Activated naive CD8-positive, alpha-beta T cell treated with anti-CD3 and anti-CD28 coated beads for 36 hours (primary cell): ENCODE measurements at places on chromosomes 4 and X.

DNA sequence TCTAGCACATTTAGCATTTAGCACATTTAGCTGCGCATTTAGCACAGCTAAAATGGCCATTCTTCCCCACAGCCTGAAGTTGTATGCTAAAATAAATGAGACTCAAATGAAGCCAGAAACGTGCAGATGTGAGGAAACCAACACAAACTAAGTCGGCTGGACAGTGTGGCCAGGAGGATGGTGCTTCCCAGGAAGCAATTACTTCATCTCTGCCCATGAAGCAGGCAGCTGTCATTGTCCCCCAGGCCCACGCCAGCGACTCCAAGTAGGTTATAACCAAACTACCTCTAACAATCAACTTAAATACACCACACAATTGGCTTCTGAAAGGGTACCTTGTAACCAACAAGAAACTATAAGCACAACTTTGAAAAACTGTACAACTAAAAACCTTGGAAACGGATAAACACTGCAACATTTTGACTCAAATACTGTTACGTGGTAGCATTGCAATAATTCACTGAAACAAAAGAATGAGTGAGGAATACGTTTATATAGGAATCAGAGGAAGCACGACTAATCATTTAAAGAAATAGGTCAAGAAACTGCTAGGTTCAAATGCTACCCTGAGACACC, 39.2 kb downstream of the AFAP1 start:
- DNase-seq: no peak

DNA sequence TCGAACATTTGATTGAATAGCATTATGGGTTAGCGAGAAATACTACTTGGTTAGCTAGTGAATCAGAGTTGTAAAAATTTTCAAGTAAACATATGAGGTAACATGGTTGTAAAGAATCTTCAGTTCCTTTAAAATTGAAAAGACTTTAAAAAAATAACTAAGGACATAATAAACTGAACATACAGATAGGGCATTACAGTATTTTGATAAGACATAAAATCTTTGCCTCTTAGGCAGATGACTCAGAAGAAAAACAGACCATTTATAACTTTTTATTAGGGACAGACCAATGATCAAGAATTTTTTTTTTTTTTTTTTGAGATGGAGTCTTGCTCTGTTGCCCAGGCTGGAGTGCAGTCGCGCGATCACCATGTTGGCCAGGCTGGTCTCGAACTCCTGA, 43.1 kb downstream of the PNMA5 start:
- no peak for DNase-seq

GRCh38 chr4:72665171-72665968, 96.3 kb upstream of the ADAMTS3 start:
- no peak for DNase-seq

DNA sequence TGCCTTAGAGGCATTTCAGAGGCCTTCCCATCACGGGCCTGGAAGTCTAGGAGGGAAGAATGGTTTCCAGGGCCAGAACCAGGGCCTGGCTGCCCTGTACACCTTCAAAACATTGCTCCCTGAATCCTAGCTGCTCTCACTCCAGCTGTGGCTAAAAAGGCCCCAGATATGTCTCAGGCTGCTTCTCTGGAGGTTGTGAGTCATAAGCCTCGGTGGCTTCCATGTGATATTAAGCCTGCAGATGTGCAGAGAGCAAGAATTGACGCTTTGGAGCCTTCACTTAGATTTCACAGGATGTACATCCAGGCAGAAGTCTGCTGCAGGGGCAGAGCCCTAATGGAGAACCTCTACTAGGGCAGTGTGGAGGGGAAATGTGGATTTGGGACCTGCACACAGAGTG, 502.5 kb downstream of the GRXCR1 start:
- DNase-seq: no peak

GRCh38 chr4:66853845-66854244, 691.5 kb downstream of the CENPC start:
- no peak for DNase-seq

- DNase-seq: no peak
Observed at GRCh38 chrX:132369617-132370326, 119.1 kb downstream of the MBNL3 start.

DNA sequence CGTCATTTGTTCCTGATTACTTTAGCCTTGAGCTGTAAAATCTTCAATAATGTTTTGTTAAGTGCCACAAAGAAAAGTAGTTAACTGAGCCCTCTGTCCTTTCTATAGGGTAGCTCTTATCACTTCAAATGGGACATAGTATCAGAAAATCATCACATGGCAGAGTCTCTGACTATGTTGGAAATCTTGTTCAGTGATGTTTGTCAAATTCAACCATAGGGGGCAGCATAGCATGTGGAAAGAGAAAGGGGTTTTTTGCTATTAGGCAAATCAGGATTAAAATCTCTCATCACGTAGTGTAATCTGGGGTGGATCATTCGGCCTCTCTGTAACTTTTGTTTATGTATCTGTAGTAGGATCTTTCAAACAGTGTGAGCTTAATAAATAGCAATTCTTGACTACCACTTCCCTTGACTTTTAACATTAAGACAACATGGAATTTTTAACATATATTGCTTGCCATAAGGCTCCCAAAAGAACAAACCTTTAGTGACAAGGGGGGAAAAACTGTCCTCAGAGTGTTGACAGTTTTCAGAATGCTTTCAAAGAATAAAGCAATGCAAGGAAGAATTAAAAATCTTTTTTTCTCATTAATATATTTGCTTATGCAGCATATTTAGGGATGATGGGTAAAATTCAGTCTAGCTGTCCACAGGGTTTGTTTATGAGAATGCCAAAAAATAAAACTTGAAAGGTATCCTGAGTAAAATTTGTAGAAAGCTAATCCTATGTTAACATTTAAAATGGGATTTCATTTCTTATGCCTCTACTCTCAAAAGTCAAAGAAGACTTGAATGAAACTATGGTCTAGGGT, 127.2 kb downstream of the FBXW7 start:
- DNase-seq: no peak

GRCh38 chr4:125313497-125313896, 1.3 kb upstream of the FAT4 start:
- no peak for DNase-seq

DNA sequence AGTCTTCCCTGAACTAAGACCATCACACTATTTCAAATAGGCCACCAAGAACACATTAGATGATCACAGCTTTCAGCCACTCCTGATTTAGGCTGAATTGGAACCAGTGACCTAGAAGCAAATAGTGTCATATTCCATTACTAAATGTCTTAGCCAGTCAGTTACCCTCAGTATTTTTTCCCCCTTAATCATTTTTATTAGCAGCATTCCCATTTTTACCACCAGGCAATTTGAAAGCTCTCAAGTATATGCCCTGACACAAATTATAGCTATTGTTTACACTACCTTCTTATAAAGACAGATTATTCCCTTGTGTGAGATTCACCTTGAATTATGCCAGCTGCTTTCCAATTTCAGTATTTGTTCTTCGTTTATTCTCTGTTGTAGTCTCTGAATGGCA, 1146.9 kb downstream of the PDHA2 start:
- DNase-seq: no peak

DNA sequence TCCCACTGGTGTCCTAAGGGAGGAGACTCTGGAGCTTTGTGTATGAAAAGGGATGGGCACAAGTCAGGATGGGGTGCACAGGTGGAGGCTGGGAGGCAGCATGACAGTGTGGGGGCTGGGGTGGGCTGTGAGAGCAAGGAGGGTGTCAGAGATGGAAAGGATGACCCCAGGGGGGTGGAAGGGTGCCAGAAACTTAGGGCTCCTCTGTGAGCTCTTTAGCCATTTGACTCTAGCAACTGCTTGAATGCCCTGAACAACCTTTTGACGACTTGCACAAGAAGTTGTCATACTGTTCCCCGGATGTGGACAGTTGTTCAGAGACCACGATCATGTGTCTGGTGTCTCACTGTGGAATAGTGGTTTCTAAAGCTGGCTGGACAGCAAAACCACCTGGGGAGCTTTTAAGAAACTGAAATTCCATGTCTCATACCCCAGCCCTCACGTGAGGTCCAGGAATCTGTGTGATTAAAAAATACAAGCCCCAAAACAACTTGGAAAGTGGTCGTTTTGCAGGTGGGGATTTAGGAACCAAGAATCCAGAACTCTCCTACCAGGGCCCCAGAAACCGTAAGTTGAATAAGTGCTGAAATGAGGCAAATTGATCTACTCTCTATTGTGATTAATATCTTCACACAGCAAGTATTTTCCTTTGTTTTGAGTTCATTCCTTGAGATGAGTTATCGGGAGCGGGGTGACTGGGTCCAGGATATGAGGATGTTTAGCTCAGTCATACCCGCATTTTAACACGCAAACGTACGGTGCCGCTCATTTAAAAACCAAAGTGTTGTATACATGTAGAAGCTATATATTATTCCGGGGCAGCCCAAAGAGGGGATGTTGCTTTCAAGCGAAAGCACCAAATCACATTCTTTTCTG, 3.4 kb downstream of the RHOH start:
- peak; percentile 84 for DNase-seq

GRCh38 chrX:21479695-21480270, 105.6 kb downstream of the CNKSR2 start:
- DNase-seq: no peak

GRCh38 chrX:116436358-116436816, at the start of gene SLC6A14:
SLC6A14 (plus strand) TSS chrX:116436606; CDS start chrX:116436710, 104 bp downstream.
- DNase-seq: no peak

GRCh38 chr4:168019921-168020320, 72.4 kb upstream of the ANXA10 start:
- no peak for DNase-seq

DNA sequence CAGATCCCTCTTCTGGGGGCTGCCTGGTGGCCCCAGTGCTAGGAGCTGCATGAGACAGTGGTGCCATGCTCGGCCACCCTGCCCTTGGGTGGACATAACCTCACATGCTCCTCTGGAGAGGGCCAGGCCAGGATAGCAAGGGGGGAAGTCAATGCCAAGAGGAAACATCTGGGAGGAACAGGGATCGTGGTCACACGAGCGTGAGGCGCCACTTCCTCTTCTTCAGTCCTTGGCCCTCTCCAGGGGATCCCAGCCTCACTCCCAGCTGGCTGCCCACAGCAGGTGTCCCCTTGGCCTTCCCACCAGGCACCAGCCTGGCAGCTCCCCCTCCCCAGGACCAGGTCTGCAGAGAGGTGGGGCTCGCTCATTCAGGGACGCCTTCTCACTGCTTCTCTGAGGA, 28.6 kb downstream of the TBC1D14 start:
- no peak for DNase-seq

DNA sequence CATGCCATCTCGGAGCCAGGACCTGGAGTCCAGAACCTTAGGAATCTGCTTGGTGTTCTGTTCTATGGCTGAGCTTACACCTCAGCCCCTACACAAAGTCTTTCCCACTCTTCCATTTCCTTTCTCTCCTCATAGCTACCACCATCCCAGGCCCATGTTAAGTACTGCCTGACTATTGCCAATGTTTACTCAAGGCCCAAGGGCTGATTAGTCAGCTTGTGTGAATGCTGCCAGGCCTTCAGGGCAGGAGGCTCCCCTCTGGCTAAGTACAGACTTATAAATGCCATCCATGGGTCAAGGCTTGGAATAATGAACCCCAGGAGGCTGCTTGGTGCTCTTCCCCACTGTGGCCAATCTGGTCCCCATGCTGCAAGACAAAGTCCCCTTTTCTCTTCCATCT, 411.6 kb upstream of the MAGEB18 start:
- no peak for DNase-seq

DNA sequence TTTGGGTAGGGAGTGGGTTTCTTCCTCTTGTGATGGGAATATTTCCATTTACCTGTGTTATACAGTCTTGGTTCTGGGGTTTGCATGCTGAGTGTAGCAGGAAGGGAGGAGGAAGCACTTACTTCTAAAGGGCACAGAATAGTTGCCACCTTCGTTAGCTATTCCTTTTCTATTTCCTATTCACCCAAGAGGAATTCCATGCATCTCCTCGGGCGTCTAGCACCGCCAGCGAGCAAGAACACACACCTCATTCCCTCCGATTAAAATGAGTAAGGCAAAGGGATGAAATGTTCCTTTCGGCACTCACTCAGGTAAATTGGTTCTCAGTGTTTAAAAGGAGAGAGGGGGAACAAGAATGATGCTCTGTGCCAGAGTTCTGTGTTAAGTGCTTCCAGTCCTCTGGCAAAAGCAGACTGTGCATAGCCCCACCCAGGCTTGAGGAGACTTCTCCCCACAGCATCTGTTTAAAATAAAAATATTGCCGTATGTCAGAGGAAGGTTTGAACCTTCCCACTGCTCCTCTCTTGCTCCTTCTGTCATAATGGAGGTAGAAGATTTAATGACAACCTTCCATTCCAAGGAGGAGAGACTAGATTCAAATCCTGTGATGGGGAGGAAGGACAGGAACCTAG, 351.4 kb downstream of the PTTG2 start:
- DNase-seq: no peak

DNA sequence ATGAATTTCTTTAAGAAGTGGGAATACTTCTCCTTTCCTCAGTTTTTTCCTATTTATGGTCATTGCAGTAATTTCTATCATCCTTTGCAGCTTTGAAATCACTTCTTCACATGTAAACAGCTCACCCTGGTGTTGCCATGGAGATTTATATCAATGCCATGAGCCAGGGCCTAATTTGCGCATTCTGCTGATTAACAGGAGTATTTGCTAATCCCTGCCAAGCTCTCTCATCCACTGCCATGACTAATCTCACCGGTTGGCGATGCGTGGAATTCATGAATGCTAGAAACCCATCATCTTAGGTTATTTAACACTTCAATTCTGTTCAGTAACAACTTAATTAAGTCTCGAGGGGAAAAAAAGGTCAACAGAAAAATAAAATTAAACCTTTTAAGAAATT, 11.8 kb upstream of the FGF13 start:
- no peak for DNase-seq
